ENCODE measurements at places on chromosomes 7 and 10.
A peak's percentile ranks its signal among the peaks of the same experiment; 100 is the strongest.

GRCh38 chr10:32979041-32979440, 21.0 kb upstream of the ITGB1 start:
- no peak for ATAC-seq

GRCh38 chr10:12603766-12604470, 254.6 kb downstream of the CAMK1D start:
- ATAC-seq: no peak

DNA sequence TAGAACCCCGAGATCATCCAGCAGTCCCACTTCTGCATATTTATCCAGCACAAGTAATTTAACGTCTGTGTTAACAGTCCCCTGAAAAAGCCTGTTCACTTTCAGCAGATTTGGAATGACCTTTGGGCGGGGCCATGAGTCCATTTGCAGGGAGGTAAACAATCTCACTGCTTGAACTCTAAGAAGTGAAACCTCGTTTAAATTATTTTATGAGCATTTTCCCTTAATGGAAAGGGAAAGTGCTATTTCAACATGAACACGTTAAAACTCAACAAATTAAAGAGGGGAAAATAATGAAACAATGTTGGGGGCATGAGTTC, 282.8 kb downstream of the GATA3 start:
- no peak for ATAC-seq

DNA sequence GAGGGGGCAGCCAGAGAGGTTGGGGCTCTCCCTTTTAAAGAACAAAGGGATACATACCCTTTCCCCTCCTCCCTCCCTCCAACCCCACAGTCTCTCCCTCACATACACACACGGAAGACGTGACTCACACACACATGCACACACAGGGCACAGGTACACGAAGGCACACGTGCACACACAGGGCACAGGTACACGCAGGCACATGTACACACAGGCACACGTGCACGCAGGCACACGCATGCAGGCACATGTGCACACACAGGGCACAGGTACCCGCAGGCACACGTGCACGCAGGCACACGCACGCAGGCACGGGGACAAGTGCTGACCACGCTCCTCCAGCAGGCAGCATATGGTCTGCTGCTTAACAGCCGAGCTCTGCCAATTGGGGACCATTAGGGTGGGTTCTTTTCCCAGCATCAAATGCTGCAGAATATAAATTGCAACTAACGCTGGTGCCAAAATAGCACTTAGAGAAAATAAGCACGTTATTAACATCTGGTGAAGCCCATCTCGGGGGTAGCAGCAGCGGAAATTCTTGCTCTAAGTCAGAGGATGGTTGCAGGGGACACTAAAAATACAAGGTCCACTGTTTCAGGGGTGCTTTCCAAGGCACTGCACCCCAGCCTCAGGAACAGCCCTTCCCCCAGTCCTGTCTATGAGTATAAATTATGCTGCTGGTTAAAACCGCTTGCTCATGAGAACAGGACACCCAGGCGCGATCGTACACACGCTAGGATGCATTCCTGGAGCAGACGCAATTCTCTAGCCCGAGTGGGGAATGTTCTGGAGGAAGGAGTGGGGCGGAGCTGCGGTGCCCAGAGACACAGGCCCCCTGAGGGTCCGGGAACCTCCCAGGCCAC, 55.2 kb upstream of the TNRC18 start:
- ATAC-seq: no peak

- ATAC-seq: no peak
Measured at GRCh38 chr7:110417611-110418010, 673.3 kb upstream of the LRRN3 start.

- no peak for ATAC-seq
Measured at GRCh38 chr10:3438606-3439005, 266.0 kb upstream of the PITRM1 start.

- no peak for ATAC-seq
Measured at GRCh38 chr10:46310143-46310514, 23.3 kb downstream of the ANTXRL start.

- ATAC-seq: no peak
Measured at GRCh38 chr10:95499482-95499989, 61.6 kb downstream of the SORBS1 start.

- no peak for ATAC-seq
Measured at GRCh38 chr10:63504145-63504881, 16.9 kb upstream of the REEP3 start.

- ATAC-seq: no peak
Measured at GRCh38 chr10:94133239-94133638, 139.5 kb downstream of the PLCE1 start.

DNA sequence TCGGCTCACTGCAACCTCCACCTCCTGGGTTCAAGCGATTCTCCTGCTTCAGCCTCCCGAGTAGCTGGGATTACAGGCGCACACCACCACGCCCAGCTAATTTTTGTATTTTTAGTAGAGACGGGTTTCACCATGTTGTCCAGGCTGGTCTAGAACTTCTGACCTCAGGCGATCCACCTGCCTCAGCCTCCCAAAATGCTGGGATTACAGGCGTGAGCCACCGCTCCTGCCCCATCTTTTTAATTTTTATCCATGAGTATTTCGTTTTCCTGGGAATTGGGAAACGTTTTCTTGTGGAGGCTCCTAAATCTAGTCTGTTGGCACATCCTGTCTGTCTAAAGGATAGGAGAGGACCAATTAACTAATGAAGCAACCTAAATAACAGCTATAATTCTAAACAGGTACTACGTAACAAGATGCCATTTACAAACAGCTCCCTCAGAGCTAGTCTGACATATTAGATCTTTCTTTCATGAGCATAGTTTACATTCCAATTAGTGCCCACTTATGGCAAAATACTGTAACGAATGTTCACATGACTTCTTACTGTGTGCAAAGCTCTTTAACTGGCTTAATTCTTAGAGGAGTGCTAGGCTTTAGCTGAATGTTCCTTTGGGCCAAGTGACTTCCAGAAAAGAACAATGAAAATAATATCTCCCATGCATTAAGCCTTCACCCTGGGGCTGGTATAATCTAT, 151.0 kb upstream of the YAE1 start:
- ATAC-seq: no peak

- ATAC-seq: no peak
Measured at GRCh38 chr10:103879409-103879808, 24.0 kb upstream of the SH3PXD2A start.

GRCh38 chr10:69973678-69974077, 79.0 kb upstream of the MACROH2A2 start:
- ATAC-seq: no peak

GRCh38 chr7:103887853-103888602, 101.4 kb downstream of the RELN start:
- no peak for ATAC-seq

DNA sequence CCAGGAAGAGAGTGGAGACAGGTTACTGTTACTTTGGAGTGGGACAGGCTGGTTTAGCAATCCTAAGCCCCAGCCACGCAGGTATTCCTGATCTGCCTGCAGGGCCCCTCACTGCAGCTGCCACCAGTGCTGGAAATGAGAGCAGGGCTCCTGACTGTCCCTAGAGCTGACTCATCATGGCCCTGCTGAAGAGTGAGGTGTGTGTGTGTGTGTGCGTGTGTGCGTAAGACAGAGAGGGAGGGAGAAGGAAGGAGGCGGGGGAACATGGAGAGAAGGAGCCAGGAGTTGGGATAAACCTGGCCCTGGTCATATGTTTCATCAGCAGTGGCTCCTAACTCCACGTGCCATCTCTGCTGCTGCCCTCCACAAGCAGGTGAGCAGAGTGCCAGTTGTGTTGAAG, 3.6 kb downstream of the FOXI2 start:
- ATAC-seq: no peak

DNA sequence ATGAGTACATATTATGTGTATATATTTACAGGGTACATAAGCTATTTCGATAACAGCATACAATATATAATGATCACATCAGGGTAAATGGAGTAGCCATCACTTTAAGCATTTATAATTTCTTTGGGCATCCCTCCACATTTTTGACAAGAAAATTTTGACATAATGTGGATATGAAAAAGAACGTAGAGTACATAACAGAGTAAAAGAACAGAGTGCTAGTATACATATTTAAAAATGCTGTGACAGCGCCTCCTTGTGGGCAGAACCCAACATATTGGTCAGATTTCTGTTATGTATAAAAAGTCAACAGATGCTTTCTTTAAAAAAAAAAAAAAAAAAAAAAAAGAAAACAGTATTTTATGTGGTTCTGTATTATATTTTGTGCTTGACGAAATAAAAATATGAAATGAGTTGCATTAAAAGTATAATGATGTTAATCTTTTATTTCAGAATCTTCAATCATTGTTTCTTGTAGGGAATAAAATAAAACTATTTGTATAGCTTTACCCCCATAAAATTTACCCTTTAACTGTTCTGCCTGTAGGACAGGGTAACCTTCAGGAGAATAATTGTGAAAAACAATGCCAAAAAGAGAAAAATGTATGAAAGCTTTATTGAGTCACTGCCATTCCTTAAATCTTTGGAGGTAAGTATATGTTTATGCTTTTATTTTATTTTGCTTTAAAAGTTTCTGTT, 18.3 kb upstream of the HBP1 start:
- ATAC-seq: peak; percentile 71

All from stimulated activated memory B cell treated with anti-CD40 and anti-IgM and Interleukin-4, amounts not matched to agents 10 μg/mL and 1 μg/mL and 100 μg/mL, for 72 hours (primary cell).